ENCODE measurements at places on chromosomes 13 and 19. TPM values are rescaled to one million over a fixed set of nuclear protein-coding genes. Genes with fewer than 3 reads are reported as not detected.

The DACT3 gene
- 3.8 TPM for polyA plus RNA-seq

The WDR87 gene
- under 0.01 TPM for polyA plus RNA-seq

The SIGLEC12 gene
- 0.34 TPM for polyA plus RNA-seq

The SIGLEC9 gene
- polyA plus RNA-seq, result 3.6 TPM

The NTN5 gene
- 0.11 TPM for polyA plus RNA-seq

GRCh38 chr13:106633321-106633720, 65.4 kb upstream of the ARGLU1 start:
- H3K4me1 ChIP-seq, result no peaks in the 10 kb centered on the region
- no peaks in the 10 kb centered on the region for H3K27me3 ChIP-seq
- no peak overlapping the region for H3K27ac ChIP-seq
- no peak overlapping the region for H3K4me3 ChIP-seq
- no peak for DNase-seq

DNA sequence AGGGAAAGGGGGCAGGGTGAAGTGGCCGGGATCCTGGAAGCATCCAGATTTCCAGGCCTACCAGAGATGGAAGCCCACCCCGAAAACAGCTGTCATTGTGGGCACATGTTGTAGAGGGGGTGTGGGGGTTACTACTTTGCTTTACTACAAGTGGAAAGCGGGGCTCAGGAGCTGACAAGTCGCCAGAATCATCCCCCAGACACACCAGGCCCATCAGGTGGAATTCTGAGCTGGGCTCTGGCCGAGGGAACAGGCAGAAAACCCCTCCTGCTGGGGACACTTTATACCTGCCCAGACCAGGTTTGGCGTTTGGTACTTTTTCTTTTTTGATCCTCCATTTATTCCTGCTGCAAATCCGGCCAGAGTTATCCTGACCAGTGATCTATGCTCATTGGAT, 3.8 kb downstream of the CDX2 start:
- H3K4me1 ChIP-seq, result peaks cover 6% of the 10 kb centered on the region

- no peak overlapping the region for H3K27ac ChIP-seq
- H3K4me1 ChIP-seq, result peaks cover 13% of the 10 kb centered on the region
- no peak overlapping the region for H3K4me3 ChIP-seq
- no peak for DNase-seq
- H3K27me3 ChIP-seq, result peaks cover 5% of the 10 kb centered on the region
Measured at GRCh38 chr19:2726904-2727639, 5.9 kb upstream of the DIRAS1 start.

DNA sequence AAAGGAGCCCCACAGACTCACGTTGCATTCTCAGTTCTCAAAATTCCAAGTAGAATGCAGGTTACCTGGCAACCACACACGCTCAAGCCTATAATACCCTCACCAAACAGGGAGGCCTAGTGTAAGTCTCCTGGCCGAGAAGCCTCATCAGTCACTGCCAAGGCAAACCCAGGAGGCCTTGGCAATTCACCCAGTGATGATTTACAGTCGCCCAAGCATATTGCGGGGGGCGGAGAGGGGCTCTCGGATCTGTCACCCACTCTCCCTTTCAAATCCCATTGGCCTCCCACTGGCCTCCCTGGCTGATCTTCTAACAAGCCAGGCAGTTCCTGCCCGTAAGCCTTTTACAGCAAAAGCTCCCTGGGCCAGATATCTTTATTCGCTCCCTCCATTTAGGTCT, 1.1 kb downstream of the AKAP8L start:
- peak overlapping the region; percentile 86 for H3K4me3 ChIP-seq
- no peak for DNase-seq
- H3K27ac ChIP-seq, result peak overlapping the region; percentile 88
- H3K27me3 ChIP-seq, result no peaks in the 10 kb centered on the region
- H3K36me3 ChIP-seq, result peaks cover 4% of the 10 kb centered on the region

- H3K4me1 ChIP-seq, result no peaks in the 10 kb centered on the region
- H3K4me3 ChIP-seq, result no peak overlapping the region
- peaks cover 2% of the 10 kb centered on the region for H3K27me3 ChIP-seq
- no peaks in the 10 kb centered on the region for H3K36me3 ChIP-seq
Measured at GRCh38 chr19:54633401-54633800, 3.1 kb downstream of the LILRB1 start.

DNA sequence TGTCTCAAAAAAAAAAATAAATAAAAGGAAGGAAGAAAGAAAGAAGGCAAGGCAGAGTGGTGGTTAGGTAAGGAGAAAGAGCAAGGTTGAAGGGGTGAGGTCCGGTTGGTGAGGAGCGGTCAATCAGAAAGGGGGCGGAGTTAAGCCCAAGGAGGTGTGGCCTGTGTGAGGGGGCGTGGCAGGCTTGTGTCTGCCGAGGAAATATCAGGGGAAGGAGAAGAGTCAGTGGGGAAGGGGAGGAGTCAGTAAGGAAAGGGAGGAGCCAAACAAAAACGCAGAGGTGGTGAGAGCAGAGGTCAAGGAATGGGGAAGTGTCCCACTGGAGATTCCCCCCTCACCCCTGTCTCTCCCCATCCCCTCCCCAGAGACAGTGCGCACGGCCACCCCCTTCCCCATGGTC, 5.9 kb downstream of the CACNG7 start:
- H3K4me3 ChIP-seq, result no peak overlapping the region
- H3K36me3 ChIP-seq, result no peaks in the 10 kb centered on the region

DNA sequence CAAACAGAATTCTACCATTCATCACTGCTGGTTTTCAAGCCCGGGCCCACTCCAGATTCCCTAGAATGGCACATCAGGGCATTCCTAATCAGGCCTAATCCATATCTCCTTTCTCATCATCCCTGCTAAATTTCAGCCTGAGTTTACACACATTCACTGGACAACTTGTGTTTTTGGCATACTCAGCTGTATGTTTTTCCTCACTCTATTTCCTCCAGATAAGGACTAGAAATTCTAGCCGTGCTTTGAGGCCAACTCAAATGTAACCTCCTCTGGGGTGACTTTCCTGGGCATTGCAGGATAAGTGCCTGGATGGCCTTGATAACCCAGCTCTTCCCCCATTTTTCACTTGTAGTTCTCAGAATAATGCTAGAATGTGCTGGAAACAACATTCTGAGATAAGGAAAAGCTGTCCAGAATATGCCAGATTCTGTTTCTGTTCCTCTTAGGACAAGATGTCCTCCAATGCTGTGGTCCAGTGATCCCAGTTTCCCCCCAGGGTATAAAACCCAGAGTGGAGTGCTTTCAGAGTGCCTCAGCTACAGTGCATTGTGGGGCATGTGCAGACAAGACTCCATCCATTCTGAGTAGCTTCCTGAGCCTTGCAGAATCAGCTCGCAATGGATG, 66.9 kb upstream of the CLDN10 start:
- peak overlapping the region; percentile 31 for H3K27ac ChIP-seq
- peak; percentile 35 for DNase-seq
- H3K4me3 ChIP-seq, result no peak overlapping the region
- H3K36me3 ChIP-seq, result no peaks in the 10 kb centered on the region
- H3K4me1 ChIP-seq, result peaks cover 12% of the 10 kb centered on the region

Measured in adrenal gland (tissue), 19 donors.